ENCODE measurements at places on chromosomes 7 and 10.

DNA sequence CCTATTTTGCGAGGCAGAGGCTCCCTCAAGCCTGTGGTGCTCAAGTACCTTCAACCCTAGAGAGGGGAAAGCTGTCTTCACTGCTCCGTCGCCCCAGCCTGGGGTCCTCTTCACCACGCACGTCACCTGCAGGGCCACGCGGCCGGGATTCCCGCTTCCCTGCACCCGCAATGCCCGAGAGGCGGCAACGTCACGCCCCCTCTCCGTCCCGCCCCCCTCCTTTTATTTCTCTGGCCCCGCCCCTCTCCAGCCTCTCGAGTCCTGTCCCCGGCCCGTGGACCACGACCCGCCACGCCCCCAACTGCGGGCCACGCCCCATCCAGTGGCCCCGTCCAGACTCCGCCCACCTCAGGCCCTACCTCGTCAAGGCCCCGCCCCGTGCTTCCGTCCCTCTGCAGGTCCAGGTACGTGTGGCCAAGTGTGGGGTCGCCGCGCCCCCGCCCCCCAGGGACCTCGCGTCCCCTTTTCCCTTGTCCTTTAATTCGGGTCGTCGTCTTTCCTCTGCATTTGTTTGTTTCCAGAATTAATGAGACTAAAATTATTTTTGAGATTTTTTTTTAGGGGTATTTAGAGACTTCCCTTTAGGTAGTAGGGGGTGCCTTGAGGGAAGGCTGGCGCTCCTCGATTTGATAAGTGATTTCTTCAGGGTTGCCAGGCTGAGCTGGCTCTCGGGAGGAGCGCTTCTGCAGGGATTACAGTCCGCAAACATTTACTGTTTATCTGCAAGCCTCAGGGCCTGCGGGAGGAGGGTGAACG is 69.8 kb upstream of the BAIAP2L1 start:
- DNase-seq, result no peak

GRCh38 chr7:155229548-155230168 is 68.0 kb upstream of the INSIG1 start:
- DNase-seq, result no peak

GRCh38 chr10:71124921-71125748 is 87.2 kb upstream of the UNC5B start:
- DNase-seq, result no peak

- peak; percentile 63 for DNase-seq
Measured at GRCh38 chr7:114922026-114922651, at the start of gene MDFIC. Gene MDFIC (plus strand): TSS chr7:114922094. CDS start chr7:114923034, 940 bp downstream.

- no peak for DNase-seq
Measured at GRCh38 chr7:17681965-17682364, 258.3 kb downstream of the SNX13 start.

DNA sequence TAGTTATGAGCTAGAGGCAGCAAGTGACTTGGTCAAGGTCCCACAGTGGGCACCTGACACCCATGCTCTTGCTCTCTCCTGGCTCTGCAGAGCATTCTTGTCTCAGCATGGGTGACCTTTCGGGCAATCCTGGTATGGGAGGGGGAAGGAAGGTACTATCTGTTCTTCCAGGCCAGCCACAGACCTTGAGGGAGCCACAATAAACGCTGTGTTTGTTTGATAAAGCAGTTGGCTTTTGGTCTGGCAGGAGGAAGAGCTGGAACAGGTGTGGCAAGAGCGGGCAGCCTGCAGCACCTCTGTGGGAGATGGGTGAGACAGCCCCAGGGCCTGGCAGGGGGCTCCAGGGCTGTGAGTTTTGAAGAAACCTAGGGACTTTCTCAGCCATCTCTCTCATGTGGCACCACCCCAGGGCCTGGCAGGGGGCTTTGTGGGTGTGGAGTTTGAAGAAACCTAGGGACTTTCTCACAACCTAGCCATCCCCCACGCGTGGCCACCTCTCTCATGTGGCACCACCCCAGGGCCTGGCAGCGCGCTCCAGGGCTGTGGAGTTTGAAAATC is 11.4 kb downstream of the CLDN3 start:
- DNase-seq, result no peak

DNA sequence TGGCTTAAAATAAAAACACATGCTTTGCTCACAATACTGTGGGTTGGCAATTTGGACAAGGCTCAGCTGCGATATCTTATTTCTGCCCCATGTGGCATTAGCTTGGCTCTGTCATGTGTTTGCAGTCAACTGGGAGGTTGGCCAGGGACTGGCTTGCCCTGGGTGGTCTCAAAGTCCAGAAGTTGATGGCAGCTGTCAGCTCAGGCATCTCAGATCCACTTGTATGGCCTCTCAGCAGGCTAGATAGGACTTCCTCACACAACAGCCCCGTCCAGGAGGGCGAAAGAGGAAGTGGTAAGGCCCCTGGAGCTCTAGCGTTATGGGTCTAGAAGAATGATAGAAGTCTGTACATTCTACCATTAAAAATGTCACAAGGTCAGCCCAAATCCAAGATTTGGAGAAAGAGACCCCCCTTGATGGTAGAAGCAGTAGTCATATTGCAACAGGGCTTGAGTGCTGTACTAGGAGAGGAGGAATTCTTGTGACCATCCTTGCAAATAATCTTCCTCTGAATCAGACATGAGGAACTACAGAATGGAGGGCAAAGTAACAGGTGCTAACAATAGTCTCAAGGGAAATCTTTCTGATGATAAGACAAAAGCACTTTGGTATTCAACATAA is 166.2 kb downstream of the FAM107B start:
- no peak for DNase-seq

GRCh38 chr10:128411643-128412042 is 285.4 kb upstream of the MKI67 start:
- DNase-seq, result no peak

DNA sequence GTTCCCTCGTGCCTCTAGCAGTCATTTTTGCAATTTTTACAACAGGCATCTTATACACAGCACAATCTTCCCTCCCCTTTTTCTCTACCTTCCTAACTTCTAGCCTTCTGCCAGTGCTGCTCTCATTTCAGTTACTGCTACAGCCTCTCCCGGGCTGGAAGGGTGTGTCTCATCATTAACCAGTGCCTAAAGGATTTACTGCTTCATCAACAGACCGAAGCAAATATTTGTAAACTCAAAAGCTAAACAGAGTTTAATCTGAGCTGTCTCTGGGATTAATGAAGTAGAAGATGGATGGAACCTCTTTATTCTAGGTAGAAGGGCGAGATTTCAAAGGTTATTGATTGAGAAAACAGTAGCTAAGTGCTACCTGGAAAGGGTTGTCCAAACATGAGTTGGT is 94.3 kb downstream of the PRPF18 start:
- no peak for DNase-seq

- no peak for DNase-seq
Measured at GRCh38 chr10:17290226-17290625, 62.2 kb downstream of the VIM start.

DNA sequence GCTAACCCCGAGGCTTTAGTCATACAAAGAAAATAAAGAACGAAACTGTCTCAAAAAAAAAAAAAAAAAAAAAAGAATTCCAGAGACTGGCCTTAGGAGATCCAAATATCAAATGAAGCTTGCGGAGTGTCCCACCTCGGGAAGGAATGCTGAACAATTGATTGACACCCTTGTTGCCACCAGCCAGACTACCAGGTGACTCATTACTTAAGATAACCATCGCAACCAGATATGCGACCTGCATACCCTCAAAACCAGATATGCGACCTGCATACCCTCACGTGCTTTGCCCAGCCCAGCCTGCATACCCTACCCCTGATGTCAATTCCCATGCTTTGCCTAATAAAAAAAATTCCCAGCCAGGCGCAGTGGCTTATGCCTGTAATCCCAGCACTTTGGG is 2.7 kb upstream of the PRKRIP1 start:
- no peak for DNase-seq

GRCh38 chr7:25216837-25217236 is 11.4 kb downstream of the NPVF start:
- no peak for DNase-seq

DNA sequence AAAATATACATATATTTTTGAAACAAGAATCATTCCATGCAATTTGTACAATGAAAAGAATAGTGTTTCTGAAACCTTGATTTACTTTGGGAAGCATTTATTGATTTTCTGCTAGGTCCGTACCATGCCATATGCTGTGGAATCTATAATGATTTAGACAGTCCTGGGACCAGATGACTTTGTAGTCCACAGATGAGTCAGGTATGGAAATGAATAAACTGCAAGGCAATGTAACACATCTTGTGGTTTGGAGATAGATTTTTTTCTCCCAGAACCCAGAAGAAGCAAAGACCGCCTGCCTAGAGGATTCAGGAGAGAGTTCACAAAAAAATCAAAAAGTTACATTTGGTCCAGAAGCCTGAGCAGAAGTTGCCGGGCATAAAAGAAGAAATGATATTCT is 190.4 kb downstream of the GPR37 start:
- DNase-seq, result no peak

- DNase-seq, result no peak
Measured at GRCh38 chr7:51262796-51263531, 53.6 kb downstream of the COBL start.

GRCh38 chr7:140684066-140684950 is 11.6 kb downstream of the ADCK2 start:
- DNase-seq, result no peak

DNA sequence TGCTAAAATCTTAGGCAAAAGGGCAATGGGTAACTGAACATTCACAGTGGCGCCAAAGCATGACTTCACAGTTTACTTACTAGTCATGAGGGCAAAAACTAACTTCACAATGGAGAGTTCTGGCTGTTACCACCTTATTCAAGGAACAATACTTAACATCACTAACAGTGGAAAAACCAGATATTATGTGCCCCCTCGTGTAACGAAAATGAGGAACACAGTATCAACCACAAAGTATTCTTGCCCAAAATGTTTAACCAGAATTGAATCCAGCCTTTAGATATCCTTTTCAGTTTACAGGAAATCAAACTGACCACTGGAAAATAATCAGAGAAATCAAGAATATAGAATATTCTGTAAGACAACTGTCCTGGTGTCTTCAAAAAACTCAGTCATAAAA is 9.5 kb downstream of the C7orf25 start:
- no peak for DNase-seq
